ENCODE measurements at places on chromosomes 12 and 14.

DNA sequence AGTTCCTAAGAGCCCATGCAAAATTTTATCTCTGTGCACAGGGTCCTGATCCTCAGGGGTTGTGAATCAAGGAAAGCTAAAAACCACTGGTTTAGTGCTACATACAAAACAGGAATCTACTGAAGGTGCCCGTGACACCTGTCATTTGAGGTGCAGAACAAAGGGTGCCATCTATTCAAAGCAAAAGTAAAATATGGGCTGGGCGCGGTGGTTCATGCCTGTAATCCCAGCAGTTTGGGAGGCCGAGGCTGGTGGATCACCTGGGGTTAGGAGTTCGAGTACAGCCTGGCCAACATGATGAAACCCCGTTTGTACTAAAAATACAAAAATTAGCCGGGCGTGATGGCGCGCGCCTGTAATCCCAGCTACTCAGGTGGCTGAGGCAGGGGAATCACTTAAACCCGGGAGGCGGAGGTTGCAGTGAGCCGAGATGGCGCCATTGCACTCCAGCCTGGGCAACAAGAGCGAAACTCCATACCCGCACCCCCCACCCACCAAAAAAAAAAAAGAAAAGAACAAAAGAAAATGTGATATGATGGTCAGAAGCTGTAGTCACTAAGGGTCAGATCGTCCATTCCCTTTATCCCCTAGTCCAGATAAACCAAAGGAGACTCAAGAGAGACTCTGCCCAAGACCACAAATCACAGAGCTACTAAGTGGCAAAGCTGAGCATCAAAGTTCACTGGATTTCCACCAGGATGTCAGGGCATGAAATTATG, 3.4 kb downstream of the PPTC7 start:
- DNase-seq, result no peak

GRCh38 chr14:66445936-66446335, 40.2 kb upstream of the CCDC196 start:
- DNase-seq, result no peak

DNA sequence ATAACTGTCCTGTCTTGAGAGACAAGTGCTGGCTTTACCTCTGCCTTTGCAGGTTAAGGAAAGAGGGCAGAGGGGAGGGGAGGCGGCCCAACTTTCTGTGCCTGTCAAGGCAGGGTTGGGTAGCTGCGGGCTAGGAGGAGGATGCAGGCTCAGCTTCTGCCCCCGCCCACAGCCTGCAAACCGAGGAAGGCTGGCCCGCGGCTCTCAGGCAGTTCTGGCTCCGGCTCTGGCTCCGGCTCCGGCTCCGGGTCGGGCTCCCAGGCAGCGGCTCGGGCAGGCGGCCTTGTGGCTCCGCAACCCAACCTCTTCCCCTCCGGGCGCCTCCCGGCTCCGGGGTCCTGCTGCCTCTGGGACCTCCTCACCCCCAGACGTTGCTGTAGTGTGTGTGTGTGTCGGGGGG, 92.9 kb downstream of the TMEM30B start:
- DNase-seq, result no peak

DNA sequence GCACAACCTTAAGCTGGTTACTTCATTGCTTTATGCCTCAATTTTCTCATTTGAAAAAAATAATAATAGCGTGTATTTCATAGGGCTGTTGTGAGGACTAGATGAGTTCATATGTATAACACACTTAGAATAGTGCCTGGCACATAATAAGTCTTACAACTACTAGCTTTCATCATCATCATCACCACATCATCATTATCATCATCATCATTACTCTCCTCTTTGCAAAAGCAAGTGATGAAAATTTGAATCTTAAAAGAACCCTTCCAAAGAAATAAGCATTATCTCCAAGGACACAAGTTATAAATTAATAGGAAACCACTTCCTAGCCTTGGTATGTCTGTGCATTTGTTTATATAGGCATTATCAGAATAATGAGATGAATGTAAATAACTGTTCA, 117.0 kb downstream of the ST8SIA1 start:
- no peak for DNase-seq

DNA sequence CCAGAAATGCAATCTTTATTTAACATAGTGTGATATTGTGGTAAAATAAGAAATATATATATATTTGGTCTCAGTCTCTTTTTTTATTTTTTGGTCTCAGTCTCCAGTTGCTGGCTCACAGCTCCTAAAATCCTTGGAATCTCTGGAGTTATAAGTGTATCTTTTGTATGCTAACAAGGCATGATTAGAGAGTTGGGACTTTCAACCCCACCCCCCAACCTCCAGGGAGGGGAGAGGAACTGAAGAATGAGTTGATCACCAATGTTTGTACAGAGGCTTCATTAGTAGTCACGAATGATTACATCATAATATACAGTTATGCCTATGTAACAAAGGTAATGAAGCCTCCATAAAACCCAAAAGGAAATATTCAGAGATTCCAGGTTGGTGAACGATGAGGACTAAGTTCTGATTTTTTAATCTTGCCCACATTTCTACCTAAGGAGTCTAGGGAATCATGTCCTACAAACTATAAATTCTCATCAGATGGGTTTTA, 22.8 kb upstream of the LALBA start:
- no peak for DNase-seq

GRCh38 chr14:79578470-79578869, 632.8 kb downstream of the DIO2 start:
- DNase-seq, result no peak

DNA sequence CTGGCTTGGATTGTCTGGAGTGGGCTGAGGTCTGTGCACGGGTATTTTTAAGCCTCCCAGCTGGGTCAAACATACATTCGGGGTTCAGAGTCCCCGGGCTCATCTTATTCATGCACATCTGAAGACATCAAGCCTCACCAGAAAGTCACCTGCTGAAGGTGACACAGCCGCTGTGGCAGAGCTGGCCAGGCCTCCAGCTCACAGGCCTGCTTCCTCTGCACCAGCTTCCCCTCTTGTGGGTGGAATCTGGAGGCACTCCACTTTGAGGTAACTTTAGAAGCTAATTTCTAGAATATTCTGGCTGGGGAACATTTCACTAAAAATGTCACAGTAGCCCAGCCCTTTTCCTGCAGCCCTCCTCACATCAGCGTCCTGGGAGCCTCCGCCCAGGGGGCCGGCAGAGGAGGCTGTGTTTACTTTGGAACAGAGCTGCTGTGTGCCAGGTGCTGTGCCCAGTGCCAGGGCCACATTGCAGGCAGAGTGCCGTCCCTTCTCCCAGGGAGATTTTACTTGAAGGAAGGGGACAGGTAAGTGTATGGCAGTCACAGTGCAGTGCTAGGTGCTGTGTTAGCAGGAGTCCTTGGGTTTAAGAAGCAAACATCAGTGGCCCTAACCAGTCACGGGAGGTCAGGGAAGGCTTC, 62.2 kb downstream of the TSPAN11 start:
- no peak for DNase-seq

DNA sequence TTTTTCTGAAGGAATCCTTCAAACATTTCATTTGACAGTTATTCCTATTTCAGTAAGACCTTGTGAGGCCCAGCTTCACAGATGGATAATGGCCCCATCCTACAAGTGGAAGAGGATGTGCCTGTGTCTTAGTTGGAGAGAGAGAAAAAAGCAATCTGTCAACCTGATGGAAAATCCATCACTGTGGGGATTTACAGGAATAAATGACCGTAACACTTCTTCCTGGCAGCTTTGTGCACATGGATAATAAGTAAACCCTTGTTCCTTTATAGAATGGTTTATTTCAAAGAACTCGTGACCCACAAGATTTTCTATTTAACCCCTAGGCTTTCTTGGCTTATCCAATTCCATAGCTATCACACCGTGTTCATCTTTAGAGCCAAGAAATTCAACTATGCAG, 121.4 kb upstream of the PCED1B start:
- DNase-seq, result no peak

DNA sequence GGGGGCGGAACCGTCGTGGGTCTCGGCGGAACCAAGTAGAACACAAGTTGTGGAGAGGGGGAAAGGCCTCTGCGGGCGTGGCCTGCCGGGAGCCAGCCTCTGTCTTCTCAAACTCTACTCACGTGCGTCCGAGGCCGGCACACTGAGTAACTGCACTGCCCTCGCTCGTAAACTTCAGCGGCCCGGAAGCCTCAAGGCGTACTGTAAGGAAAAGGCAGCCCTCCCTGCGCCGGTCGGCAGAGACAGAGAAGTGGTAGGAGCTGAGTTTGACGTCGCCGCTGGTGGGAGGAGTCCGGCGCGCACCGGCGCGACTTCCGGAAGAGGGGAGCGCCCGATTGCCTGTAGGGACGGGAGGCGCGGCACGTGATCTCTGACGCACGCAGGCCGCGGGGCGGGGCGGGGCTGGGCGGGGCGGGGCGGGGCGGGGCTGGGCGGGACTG, at the start of gene FBXO33:
Gene FBXO33 (minus strand): TSS at position 255 of the 440 bp plus-strand sequence. CDS start 271 bp downstream, outside the sequence.
- DNase-seq, result peak; percentile 85

DNA sequence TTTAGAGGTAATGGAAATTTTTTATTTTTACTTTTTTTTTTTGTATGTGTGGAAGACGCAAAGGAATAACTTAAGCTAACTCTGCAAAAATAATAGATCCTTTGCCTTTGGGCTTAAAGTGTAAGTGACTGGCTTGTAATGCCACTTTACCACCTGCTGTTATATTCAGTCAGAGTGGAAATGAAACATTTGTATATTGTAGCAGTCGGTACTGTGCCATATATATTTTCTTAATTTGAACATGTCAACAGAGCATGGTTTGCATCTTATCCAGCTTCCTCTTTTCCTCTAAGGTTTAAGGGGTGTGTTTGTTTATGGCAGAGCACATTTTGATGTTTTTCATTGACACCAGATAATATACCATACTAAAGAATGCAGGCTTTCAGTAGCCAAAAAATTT, 176.6 kb downstream of the TRHDE start:
- no peak for DNase-seq

- DNase-seq, result no peak
Observed at GRCh38 chr14:98900798-98901197, 371.2 kb downstream of the BCL11B start.

DNA sequence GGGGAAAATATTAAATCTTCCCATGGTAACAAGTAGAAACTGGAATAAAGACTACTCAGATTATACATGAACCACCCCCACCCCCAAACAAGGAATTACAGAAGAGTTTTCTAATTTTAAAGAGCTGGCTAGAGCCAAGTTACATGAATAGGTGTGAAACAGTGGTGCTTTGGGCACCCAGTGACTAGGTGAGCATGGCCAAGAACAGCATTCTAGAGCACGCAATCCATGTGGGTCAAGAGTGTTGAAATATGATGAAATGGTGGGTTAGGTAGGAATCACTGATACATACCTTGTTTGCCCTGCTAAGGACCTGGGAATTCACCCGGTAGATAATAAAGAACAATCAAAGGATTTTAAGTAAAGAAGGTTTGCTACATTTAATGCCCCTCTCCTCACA, 118.1 kb upstream of the SLCO1C1 start:
- no peak for DNase-seq

DNA sequence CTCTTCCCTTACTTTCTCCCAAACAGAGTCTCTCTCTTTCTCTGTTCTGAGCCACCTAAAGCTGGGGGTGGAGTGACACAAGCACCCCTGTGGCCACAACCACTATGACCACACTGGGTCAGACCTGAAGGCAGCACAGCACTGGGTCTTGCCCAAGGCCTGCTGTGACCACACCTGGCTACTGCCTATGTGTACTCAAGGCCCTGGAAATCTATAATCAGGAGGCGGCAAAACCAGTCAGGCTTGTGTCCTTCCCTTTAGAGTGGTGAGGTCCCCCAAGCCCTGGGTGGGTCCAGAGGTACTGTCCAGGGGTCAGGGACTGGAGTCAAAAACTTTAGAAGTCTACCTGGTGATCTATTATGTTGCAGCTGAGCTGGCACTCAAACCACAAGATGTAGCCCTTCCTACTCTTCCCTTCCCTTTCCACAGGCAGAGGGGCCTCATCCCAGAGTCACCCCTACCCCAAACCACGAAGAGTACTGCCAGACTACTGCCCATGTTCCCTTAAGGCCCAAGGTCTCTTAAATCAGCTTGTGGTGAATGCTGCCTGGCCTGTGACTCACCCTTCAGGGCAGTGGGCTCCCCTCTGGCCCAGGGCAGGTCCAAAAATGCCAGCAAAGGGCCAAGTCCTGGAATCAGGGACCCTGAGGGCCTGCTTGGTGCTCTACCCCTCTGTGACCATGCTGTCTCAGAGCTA, 179.8 kb upstream of the DYRK2 start:
- DNase-seq, result no peak

- no peak for DNase-seq
Observed at GRCh38 chr14:77601846-77602619, 14.4 kb downstream of the SPTLC2 start.

DNA sequence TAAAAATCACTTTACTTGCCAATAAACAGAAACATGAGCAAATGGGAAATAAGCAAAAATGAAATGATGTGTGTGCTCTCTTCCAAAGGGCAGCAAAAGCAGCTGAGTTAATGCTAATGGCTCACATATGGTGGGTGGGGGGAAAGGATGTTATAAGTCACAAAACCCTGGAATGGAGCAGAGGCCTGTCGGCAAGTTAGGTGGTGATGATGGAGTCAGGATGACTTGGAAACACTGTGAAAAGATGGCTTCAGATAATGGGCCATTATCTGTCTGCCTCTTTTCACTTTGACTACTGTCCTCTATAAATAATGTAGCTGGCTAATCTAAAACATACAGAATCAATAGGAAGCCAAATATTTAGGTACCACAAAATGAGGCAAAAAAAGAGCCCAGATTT, 228.7 kb downstream of the APAF1 start:
- no peak for DNase-seq

DNA sequence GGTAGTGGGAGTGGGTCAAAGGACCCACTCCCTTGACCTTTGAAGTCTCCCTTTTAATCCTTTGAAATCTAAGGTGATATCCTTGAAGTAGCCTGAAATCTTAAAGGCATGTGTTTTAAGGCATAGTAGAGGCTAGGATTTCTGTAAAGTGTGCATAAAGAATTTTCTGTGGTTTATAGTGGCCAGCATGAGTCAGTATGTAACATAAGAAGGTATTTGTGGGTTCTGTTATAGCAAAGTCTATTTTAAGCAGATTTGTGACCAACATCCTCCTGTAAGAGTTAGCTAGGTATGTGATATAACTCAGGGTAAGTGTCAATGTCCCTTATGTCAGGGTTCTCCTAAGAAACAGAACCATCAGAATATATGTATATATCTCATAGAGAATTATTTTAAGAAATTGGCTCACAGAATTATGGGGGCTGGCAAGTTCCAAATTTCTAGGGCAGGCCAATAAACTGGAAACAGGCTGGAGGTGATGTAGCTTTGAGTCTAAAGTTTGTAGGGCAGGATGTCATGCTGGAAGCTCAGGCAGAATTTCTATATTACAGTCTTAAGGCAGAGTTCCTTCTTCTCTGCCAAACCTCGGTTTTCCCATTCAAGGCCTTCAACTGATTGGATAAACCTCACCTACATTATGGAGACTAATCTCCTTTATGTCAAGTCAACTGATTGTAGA, 18.7 kb upstream of the EPYC start:
- DNase-seq, result no peak

- DNase-seq, result no peak
Observed at GRCh38 chr14:56760164-56760914, 49.9 kb downstream of the OTX2 start.
